ENCODE measurements at places on chromosomes 3 and 15.
A peak's percentile ranks its signal among the peaks of the same experiment; 100 is the strongest.

DNA sequence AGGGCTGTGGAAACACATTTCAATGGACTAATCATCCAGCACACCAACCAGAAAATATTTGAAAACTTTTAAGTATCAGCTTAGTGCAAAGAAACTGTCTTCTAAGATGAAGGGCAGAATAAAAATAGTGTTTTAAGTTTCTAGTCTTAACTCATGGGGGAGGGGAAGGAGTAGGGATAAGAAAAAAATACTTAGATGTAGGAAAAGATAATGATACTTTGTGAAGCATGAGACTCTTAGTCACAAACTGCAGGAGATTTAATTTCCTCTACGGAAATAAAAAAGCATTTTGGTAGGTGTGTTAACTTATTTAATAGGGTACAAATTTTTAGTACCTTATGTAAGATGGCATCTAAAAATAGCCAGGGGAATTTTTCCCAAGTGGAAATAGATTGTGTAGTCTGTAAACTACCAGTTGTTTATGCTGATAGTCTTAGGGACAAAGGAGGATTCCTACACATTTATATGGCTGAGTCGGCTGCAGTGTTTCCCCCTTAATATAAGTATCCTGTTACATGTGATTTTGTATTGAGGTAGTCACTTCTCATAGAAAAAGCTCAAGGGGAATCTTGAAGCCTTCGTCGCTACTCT is 78.2 kb upstream of the GBE1 start:
- H3K36me3 ChIP-seq, result no peaks in the 10 kb centered on the region
- no peak overlapping the region for H3K27ac ChIP-seq
- peaks cover 5% of the 10 kb centered on the region for H3K27me3 ChIP-seq
- H3K4me1 ChIP-seq, result peaks cover 1% of the 10 kb centered on the region
- DNase-seq, result no peak

DNA sequence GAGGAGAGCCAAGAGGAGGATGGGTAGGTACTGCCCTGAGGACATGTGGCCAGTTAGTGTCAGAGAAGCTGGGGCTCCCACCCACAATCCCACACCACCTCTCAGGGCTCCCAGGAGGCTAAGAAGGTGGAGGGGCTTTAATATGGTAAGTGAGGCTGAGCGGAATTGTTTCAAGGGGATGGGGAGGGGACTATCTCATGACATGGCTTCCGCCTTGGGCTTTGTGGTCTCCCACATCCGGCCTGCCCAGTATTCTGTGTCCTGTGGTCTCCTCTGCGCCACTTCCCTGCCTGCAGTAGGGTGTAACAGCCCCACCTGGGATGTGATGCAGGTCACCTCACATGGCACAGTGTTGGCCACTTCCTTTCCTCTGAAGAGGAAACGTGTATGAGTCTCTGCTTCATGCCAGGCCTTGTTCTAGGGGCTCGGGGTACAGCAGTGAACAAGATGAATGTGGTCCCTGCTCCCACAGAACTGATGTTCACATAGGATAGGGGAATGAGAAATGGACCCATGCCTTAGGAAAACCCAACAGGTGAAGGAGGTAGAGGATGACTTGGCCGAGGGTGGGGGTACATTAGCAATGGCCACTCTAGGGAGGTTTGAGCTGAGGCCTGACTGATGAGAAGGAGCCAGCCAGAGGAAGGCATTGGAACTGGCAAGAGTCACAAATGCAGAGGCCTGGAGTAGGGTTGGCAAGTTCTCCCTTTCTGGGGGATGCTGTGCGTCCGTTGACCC is 3.2 kb downstream of the NEIL1 start:
- peak overlapping the region; percentile 11 for H3K4me3 ChIP-seq
- DNase-seq, result peak; percentile 94
- H3K36me3 ChIP-seq, result peaks cover 28% of the 10 kb centered on the region
- peaks cover 21% of the 10 kb centered on the region for H3K27me3 ChIP-seq
- peaks cover 23% of the 10 kb centered on the region for H3K4me1 ChIP-seq

DNA sequence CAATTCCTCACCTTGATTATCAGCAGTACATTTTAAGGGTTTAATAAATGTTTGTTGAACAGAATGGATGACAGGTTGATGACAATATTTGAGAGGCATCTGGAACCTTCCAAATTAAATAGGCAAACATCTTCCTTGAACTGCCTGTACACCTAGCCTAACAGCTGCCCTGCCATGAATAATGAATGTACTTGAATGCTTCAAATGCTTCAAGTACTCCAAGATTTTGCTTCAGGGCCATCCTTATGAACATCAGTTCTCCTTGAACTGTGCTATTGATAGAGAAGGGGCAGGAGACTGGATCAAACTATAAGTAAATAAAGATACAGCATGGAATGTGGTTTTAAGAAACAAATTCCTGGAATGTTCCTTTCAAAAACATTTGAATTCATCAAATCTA is 136.8 kb downstream of the CHST2 start:
- H3K27me3 ChIP-seq, result no peaks in the 10 kb centered on the region
- DNase-seq, result no peak
- H3K4me3 ChIP-seq, result no peak overlapping the region
- H3K36me3 ChIP-seq, result no peaks in the 10 kb centered on the region
- no peak overlapping the region for H3K27ac ChIP-seq

GRCh38 chr3:72896996-72897757 is 9.3 kb downstream of the GXYLT2 start:
- peaks cover 31% of the 10 kb centered on the region for H3K27me3 ChIP-seq
- no peaks in the 10 kb centered on the region for H3K4me1 ChIP-seq
- no peak overlapping the region for H3K27ac ChIP-seq
- no peak for DNase-seq
- no peaks in the 10 kb centered on the region for H3K36me3 ChIP-seq

GRCh38 chr3:175941352-175941751 is 1082.2 kb downstream of the NAALADL2 start:
- H3K36me3 ChIP-seq, result no peaks in the 10 kb centered on the region
- no peaks in the 10 kb centered on the region for H3K27me3 ChIP-seq
- no peak for DNase-seq
- H3K4me1 ChIP-seq, result no peaks in the 10 kb centered on the region
- no peak overlapping the region for H3K4me3 ChIP-seq
- H3K27ac ChIP-seq, result no peak overlapping the region

GRCh38 chr3:46471371-46471914 is 6.7 kb upstream of the LTF start:
- DNase-seq, result no peak
- no peak overlapping the region for H3K27ac ChIP-seq
- H3K27me3 ChIP-seq, result peaks cover 39% of the 10 kb centered on the region
- H3K36me3 ChIP-seq, result peaks cover 2% of the 10 kb centered on the region

- no peak overlapping the region for H3K27ac ChIP-seq
- H3K27me3 ChIP-seq, result peaks cover 7% of the 10 kb centered on the region
- no peak for DNase-seq
- peaks cover under 1% of the 10 kb centered on the region for H3K4me1 ChIP-seq
Observed at GRCh38 chr3:51815614-51816013, 36.6 kb upstream of the IQCF6 start.

DNA sequence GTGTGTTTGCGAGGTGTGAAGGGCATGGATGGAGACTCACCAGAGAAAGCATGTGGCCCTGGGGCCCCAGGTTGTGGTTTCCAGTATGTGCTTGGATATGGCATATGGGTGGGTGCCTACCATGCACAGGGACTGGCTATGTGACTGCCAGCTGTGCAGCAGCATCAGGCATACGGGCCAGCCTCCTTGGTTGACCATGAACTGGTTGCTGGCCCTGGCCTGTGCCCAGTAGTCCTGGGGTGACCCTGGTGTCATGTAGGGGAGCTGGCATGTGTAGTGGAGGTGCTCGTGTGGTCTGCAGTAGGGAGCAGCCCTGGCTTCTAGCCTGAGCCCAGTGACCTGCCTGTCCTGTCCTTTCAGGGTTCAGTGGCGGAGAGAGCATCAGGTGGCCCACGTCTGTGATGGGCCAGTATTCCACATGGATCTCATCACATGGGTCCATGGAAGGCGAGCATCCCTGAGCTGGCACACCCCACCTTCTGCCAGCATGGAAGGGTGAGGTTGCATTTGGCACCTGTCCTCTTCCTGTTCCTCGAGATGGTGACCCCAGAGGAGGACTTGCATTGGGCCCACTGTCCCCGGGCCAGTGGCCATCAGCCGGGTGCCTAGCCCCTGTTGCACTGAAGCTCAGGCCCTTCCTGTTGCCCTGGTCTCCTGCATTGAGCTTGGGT is 228.9 kb downstream of the SNRPN start:
- no peak overlapping the region for H3K4me3 ChIP-seq
- no peak overlapping the region for H3K27ac ChIP-seq
- DNase-seq, result no peak

- H3K27me3 ChIP-seq, result peaks cover 2% of the 10 kb centered on the region
- DNase-seq, result no peak
- H3K4me3 ChIP-seq, result no peak overlapping the region
- H3K36me3 ChIP-seq, result no peaks in the 10 kb centered on the region
Observed at GRCh38 chr3:184639351-184639750, 72.5 kb downstream of the MAGEF1 start.

- no peaks in the 10 kb centered on the region for H3K27me3 ChIP-seq
- no peak for DNase-seq
- no peaks in the 10 kb centered on the region for H3K36me3 ChIP-seq
Observed at GRCh38 chr3:81045976-81046375, 715.5 kb downstream of the GBE1 start.

DNA sequence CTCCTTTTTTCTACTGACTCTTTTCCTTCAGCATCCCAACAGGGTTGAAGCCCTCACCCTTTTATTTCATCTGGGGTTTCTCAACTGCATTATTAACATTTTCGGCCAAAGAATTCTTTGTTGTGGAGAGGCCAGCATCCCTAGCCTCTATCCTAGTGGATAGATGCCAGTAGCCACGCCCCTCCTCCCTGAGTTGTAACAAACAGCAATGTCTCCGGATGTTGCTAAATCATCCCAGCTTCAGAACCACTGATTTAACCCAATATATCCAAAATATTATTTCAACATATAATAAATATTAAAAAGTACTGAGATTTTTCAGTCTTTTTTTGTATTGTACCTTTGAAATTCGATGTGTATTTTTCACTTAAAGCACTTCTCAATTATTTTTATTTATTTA is 2.0 kb upstream of the RNF111 start:
- H3K4me3 ChIP-seq, result no peak overlapping the region
- H3K27ac ChIP-seq, result no peak overlapping the region
- peaks cover 15% of the 10 kb centered on the region for H3K27me3 ChIP-seq
- peaks cover 44% of the 10 kb centered on the region for H3K4me1 ChIP-seq
- DNase-seq, result no peak

- peaks cover 2% of the 10 kb centered on the region for H3K27me3 ChIP-seq
- H3K4me3 ChIP-seq, result no peak overlapping the region
- no peak overlapping the region for H3K27ac ChIP-seq
- H3K4me1 ChIP-seq, result no peaks in the 10 kb centered on the region
Observed at GRCh38 chr15:93469994-93470393, 381.0 kb upstream of the RGMA start.

DNA sequence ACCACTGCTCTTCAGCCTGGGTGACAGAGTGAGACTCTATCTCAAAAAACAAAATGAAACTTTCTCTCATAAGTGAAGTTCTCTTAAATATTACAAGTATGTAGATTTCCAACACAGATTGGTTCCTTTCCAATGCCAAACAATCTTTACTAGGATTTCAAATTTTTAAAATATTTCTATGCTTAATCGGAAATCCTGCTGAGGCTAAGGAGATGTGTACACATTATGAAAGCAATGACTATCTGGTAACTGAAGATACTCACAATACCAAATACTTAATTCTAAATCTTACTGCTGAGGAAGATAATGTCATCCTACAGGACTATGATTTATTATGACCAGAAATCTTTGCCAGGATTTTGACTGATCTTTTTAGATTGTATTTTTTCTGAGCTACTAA is 255.6 kb upstream of the ZNF717 start:
- H3K36me3 ChIP-seq, result no peaks in the 10 kb centered on the region
- H3K27ac ChIP-seq, result no peak overlapping the region
- no peak overlapping the region for H3K4me3 ChIP-seq
- no peaks in the 10 kb centered on the region for H3K27me3 ChIP-seq
- DNase-seq, result no peak
- no peaks in the 10 kb centered on the region for H3K4me1 ChIP-seq

GRCh38 chr3:155631323-155632019 is 113.4 kb downstream of the PLCH1 start:
- H3K27me3 ChIP-seq, result peaks cover 2% of the 10 kb centered on the region
- no peaks in the 10 kb centered on the region for H3K36me3 ChIP-seq
- H3K4me1 ChIP-seq, result no peaks in the 10 kb centered on the region
- DNase-seq, result no peak

- H3K4me3 ChIP-seq, result no peak overlapping the region
- no peaks in the 10 kb centered on the region for H3K4me1 ChIP-seq
- H3K36me3 ChIP-seq, result no peaks in the 10 kb centered on the region
Observed at GRCh38 chr3:126851934-126852333, 131.0 kb upstream of the PLXNA1 start.

GRCh38 chr3:177932346-177932745 is 603.9 kb upstream of the KCNMB2 start:
- H3K27ac ChIP-seq, result no peak overlapping the region
- no peaks in the 10 kb centered on the region for H3K27me3 ChIP-seq
- no peaks in the 10 kb centered on the region for H3K36me3 ChIP-seq
- no peak for DNase-seq

DNA sequence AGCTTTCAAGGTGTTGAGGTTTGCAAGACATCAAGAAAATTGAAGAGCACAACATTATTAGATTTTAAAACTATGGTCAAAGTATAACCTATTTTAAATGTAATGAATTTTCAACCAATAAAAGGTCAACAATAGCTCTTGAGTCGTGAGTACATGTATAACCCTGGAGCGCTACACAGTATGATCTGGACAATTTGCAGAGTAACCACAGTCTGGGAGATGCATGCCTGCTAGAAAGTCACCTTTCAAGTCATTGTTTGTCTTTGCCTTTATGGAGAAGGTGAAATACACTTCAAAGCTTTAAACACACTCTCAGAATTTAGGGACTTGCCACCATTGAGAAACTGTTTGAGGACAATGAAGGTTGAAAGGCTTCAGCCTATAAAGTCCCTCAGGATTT is 112.6 kb upstream of the ALCAM start:
- no peak overlapping the region for H3K27ac ChIP-seq
- H3K27me3 ChIP-seq, result no peaks in the 10 kb centered on the region
- no peak overlapping the region for H3K4me3 ChIP-seq
- no peak for DNase-seq
- H3K4me1 ChIP-seq, result no peaks in the 10 kb centered on the region

DNA sequence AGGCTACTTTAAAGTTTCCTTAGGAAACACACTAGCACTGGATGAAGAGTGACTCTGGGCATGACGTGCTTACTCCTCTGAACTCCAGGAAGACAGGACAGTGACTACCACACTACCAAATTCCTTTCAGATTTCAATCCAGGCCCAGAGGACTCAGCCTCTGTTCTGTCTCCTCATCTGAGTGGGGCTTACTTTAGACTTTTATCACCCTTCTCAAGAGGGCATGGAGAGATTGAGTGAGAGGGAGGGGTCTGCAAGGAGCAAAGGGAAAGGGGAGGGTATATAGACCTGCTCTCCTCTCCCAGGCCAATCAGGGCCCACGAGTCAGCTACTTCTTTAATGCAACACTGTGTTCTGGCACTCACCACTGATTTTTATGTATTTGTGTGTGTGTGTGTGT is 29.4 kb upstream of the RSL24D1 start:
- H3K4me3 ChIP-seq, result no peak overlapping the region
- DNase-seq, result no peak
- no peaks in the 10 kb centered on the region for H3K27me3 ChIP-seq

- DNase-seq, result no peak
- peaks cover 40% of the 10 kb centered on the region for H3K4me1 ChIP-seq
- H3K27ac ChIP-seq, result peak overlapping the region; percentile 35
- H3K27me3 ChIP-seq, result peaks cover 25% of the 10 kb centered on the region
Observed at GRCh38 chr3:125110876-125111480, 55.2 kb upstream of the HEG1 start.

GRCh38 chr15:78018946-78019644 is 58.4 kb downstream of the TBC1D2B start:
- H3K36me3 ChIP-seq, result peaks cover 66% of the 10 kb centered on the region
- peak; percentile 78 for DNase-seq
- peak overlapping the region; percentile 30 for H3K27ac ChIP-seq
- peaks cover 25% of the 10 kb centered on the region for H3K4me1 ChIP-seq
- peak overlapping the region; percentile 32 for H3K4me3 ChIP-seq
